Globus pallidus (tissue), 1 donor: ENCODE measurements at places on chromosomes 1 and 21.

DNA sequence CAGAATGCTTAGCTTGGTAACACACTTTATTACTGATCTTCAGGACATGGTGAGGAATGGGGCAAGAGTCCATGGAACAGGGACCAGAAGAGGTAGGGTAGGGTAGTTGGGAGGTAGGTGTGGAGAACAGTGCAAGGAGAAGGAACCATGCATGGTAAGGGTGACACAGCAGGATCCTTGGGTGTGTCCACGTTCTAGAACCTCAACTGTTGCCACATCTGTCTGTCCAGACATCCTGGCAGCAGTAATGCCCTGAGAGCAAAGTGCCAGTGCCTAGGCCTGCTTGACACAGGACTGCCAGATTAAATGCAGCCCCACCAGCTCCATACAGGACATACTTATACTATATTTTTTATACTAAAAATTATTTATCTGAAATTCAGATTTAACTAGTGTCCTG, 13.9 kb downstream of the DMAP1 start:
- no peak for DNase-seq

GRCh38 chr1:223312705-223313414, 51.1 kb downstream of the SUSD4 start:
- DNase-seq, result no peak

DNA sequence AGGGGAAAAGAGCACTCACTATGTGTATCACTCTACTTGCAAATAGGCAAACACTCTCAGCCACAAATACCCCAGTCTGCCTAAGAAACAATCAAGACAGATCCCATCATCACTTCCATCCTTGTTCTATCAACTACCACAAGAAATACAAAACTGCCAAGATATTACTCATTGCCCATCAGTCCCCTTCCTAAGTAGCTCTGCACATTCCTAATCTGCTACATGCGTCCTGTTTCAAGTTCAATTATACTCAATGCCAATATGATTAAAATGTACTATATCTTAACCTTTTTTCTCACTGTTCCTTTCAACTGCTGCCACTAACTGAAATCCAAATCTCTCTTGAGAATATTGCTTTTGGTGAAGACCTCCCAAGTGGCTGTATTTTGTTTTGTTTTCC, 1688.4 kb downstream of the PLA2G4A start:
- no peak for DNase-seq

DNA sequence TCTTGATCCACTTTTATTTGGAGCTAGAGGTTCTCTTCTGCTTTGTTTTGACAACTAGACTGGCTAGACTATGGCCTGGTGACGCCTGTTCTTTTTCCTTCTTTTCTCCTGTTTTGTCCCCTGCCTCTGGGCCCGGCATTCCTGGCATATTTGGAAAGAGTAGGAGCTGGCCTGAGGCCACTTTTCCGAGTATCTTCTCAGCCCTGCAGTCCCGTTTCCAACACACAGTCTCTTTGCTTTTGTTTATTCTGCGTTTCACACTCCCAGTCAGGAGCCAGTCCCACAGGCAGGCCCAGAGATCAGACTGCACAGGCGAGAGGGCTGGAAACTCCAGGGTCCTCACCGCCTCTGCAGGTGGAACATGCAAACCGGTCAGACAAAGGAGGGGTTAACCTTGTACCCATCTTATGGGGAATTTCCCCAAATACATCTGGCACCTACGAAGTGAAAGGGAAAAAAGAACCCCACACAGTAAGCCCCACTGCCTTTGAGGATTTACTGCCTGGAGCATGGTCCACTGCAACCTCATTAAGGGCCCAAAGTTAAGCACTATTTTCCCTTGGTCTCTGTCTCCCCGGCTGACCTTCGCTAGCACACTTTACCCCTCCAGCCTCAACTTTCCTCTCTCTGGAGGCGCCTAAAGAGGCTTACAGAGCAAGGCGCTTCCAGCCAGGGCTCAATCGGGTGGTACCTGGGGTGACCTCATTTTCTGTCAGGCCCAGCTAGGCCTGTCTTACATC, 141.1 kb downstream of the TOMM20 start:
- DNase-seq, result peak; percentile 51

- DNase-seq, result peak; percentile 16
These were observed 29.6 kb upstream of the CADM3 start for GRCh38 chr1:159141584-159142390.

DNA sequence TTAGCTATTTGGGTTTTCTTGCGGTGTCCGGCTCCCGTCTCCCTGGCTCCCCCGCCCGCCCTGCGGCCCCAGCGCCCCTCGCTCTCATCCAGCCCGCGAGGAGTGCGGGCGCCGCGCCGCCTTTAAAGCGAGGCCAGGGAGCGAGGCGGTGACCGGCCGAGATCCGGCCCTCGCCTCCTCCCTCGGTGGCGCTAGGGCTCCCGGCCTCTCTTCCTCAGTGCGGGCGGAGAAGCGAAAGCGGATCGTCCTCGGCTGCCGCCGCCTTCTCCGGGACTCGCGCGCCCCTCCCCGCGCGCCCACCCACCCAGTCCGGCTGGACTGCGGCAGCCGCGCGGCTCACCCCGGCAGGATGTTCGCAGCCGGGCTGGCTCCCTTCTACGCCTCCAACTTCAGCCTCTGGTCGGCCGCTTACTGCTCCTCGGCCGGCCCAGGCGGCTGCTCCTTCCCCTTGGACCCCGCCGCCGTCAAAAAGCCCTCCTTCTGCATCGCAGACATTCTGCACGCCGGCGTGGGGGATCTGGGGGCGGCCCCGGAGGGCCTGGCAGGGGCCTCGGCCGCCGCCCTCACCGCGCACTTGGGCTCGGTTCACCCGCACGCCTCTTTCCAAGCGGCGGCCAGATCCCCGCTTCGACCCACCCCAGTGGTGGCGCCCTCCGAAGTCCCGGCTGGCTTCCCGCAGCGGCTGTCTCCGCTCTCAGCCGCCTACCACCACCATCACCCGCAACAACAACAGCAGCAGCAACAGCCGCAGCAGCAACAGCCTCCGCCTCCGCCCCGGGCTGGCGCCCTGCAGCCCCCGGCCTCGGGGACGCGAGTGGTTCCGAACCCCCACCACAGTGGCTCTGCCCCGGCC, 492 bp downstream of the HLX start:
- DNase-seq, result no peak

GRCh38 chr1:7613851-7614205, 157.3 kb upstream of the VAMP3 start:
- DNase-seq, result no peak

DNA sequence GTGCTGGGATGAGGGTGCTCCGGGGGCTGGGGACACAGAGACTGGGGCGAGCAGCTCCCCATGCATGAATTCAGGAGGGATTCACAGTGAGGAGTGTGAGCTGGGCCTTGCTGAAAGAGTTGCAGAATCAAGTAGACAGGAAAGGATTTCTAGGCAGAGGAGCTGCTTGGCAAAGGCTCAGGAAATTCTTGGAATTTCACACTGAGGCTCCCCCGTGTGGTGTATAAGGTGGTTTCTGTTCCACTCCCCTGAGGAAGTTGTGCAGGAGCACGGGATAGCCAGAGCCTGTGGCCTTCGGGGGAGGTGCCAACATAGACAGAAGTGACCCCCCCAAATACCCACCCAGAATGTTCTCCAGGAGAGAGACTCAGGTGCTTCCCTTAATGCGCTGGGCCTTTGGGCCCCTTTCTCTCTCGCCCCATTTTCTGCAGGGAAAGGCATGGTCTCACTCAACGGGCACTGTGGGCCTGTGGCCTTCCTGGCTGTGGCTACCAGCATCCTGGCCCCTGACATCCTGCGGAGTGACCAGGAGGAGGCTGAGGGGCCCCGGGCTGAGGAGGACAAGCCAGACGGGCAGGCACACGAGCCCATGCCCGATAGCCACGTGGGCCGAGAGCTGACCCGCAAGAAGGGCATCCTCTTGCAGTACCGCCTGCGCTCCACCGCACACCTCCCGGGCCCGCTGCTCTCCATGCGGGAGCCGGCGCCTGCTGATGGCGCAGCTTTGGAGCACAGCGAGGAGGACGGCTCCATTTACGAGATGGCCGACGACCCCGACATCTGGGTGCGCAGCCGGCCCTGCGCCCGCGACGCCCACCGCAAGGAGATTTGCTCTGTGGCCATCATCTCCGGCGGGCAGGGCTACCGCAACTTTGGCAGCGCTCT, 58.5 kb upstream of the ACTL8 start:
- DNase-seq, result no peak

GRCh38 chr1:149885339-149886120, 13.8 kb upstream of the BOLA1 start:
- DNase-seq, result peak; percentile 81

DNA sequence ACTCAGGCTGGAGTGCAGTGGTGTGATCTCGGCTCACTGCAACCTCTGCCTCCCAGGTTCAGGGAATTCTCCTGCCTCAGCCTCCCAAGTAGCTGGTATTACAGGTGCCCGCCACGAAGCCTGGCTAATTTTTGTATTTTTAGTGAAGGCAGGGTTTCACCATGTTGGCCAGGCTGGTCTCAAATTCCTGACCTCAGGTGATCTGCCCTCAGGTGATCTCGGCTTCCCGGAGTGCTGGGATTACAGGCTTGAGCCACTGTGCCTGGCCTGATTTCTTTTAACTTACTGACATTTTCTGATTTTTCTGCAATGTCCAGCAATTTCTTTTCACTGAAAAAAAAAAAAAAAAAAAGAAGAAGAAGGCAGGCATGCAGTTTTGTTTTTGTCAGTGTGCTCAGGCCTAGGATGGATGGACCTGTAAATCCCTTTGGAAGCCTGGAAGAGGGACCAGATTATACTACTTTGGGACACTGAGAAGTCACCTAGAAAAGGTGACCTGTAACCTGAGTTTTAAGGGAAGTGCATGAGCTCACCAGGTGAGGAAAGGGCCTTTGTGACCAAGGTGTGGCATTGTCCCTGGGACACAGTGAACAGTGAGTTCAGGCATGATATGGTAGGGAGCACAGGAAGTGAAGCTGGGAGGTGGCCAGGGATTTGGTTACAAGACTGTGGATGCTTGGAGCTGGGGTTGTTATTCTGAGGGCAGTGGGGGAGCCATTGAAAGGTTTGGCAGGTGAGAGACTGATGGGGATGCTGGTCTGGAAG, 2.7 kb upstream of the TMEM61 start:
- DNase-seq, result no peak

DNA sequence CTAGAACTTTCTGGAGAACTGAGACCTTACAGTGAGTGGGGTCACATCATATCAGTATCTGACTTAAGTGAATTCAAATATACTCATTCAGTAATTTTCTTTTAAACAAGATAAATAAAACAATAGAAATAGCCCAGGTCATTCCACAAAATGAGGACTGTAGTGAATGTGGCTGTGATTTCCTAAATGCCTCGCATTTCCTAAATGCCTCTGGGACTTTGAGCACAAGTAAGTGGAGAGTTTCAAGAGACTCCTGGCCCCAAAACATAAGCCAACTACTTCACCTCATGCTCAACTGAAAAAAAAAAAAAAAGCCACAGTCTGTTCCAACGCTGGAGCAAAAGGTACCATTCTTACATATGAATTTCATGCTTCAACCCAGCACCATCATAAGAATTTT, 81.5 kb downstream of the ZNF281 start:
- DNase-seq, result no peak

DNA sequence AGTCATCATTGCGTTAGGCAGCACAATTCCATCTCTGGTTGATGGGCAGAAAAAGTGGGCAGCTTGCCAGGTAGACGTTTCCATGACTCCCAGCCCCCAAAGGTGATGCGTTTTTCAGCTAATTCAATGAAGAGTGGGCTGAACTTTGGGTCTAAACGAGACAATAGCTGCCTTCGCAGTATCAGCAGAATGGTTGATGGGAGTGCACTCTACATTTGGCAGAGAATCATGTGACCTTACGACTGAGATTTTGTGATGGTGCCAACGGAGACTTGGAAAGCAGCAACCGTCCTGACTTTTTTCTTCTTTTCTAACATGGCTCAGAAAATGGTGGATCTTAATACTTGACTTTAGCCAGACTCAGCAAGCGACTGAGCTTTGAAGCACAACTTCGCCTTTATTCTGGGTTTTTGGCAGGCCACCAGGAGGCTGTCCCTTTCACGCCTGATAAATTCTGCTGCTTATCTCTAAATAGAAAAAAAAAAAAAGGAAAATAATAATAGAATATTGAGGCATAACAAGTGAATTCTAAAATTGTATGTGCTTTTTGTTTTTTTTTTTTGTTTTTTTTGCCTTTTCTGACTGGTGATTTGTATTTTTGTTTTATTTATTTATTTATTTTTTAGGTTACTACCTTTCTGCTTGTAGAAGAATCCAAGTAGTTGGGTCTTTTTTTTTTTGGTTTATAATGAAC, 804.8 kb downstream of the USP25 start:
- peak; percentile 88 for DNase-seq

GRCh38 chr1:7702365-7702764, 68.7 kb upstream of the VAMP3 start:
- DNase-seq, result no peak

DNA sequence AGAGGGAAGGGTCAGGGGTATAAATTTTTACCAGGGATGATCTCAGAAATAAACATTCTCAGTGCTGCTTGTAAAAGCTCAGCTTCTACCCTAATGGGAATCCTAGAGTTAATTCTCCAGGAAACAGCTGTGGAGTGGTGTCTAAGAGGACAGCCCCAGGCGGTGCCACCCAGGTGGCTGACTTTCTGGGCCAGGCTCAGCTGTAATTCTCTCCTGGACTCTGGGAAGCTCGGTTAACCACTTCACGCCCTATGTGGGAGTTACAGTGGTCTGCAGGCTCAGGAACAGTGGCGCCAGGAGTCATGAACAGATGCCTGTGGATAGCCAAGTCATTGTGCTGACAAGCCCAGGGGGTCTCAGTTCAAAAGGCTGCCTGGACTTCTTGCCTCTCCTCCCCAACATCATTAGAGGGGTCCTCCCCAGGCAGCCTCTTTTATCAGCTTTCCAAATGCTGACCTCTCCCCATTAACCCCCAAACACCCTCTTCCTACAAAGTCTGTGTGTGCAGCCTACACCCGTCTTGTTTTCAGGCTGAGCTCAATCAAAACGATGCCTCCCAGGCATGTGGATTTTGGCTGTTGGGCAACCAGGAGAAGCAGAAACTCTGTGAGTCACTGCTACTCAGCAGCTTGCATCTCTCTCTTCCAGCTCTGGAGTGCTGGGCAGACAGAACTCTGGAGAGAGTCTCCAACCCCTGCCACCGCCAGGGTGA, 1.2 kb downstream of the HHIPL2 start:
- no peak for DNase-seq

- DNase-seq, result no peak
These were observed 53.8 kb downstream of the PCNT start for GRCh38 chr21:46377789-46378188.
